Hindlimb muscle (tissue), 1 donor: ENCODE measurements at places on chromosomes 5 and 9.

- DNase-seq, result no peak
Measured at GRCh38 chr5:16690243-16690852, 73.6 kb upstream of the RETREG1 start.

- DNase-seq, result no peak
Measured at GRCh38 chr9:76292246-76292645, 102.0 kb downstream of the RFK start.

- no peak for DNase-seq
Measured at GRCh38 chr9:125304273-125304672, 42.6 kb downstream of the GAPVD1 start.

DNA sequence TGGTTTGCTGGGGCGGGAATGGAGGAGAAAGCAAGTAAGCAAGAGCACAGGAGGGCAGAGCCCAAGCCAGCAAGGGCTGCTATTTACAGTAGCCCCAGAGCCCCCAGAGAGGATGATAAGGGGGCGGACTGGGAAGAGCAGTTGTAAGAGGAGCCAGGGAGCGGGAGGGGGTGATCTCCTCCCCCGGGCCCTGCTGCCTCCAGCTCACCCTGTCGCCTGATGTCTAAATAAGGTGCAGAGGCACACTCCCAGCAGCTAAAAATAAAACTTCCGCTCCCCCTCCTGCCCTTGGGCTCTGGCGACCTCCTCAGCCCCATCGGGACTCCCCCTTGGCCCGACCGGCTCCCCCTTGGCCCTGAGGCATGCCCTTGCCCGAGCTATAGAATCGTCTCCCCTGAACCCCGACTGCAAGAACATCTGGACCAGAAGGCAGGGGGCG lies 14.4 kb upstream of the CCDC69 start:
- no peak for DNase-seq

GRCh38 chr5:160507221-160507721 lies 85.6 kb downstream of the PTTG1 start:
- DNase-seq, result no peak

DNA sequence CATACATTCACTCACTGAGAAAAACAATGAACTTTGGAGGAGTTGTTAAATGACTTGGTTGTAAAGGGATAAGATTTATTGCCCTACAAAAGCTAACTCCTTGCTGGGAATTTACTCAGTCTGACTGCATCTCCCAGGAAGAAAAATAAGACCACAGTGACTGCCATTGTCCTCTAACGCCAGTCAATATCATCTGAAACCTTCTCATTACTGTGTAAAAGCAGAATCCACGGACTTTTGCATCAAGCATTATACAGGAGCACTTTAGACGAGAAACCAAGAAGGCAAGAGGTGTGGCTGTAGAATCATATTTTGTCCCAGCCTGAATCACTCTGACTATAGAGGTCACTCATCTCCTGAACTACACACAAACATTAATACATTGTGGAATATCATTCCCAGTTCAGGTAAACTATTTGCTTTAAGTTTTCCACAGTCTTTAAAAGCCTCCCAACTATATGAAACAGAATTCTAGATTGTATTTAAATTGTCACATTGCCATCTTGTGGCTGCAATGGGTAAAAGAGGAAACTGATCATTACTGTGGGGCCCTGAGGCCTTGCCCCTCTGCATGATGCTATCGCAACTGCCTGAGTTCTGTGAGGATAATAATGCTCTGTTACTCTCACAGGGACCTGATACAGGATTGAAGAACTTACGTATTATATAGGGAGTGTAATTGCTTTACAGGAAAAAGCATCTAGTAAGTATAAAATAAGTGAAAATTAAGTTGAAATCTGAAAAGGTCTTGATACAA lies 142.9 kb downstream of the SLCO4C1 start:
- peak; percentile 17 for DNase-seq
